ENCODE measurements at places on chromosomes 12 and 14.

DNA sequence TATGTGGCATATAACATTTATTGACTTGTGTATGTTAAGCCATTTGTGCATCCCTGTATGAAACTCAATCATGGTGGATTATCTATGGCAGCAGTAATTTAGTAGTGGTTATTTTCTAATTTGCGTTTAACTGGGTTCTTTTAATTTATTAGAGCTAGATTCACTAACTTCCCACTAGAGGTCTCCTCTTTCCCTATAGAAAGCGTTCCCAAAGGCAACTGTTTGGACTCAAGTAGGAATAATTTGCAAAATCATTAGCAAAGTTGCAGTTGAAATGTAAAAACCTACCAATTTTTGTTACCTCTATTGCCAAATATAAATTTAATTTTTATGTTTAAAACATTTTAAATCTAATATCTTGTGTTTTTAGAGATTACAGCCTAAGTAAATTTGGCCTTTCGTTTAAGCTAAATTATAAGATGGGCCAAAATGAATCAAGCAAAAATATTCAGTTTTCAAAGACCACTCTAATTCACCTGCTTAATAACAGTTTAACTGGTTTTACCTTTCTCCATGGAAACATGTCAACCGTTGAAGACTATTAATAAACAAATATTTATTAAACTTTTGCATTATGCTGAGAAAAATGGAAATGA is 6.0 kb downstream of the DMAC2L start:
- DNase-seq = no peak

GRCh38 chr14:44385906-44386305 is 121.2 kb downstream of the FSCB start:
- DNase-seq = no peak

GRCh38 chr14:23933742-23934128 is 19.8 kb upstream of the DHRS4 start:
- DNase-seq = no peak

- DNase-seq = no peak
Measured at GRCh38 chr12:94663702-94664101, 13.3 kb upstream of the TMCC3 start.

DNA sequence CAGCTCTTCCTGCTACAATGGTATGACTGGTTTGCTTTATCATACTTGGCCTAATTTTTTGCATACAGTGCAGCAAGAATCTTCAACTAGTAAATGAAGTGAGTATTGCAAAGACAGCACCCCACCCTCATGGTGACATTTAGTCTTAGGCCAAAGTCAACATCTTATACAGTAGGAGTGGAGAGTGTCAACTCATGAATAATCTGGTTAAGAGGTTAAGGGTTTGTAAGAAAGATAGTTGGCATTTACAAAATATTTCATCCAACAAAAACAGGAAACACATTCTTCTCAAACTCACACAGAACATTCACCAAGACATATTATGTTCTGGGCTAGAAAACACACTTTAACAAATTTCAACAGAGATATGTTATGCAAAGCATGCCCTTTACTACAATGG is 2.2 kb upstream of the OAS1 start:
- no peak for DNase-seq

Data from activated T-helper 1 cell treated with Interleukin-2 at 50 U/mL for 16 hours (primary cell).